Activated CD8-positive, alpha-beta memory T cell treated with anti-CD3 and anti-CD28 coated beads, Interleukin-2, amount 10 ng/mL, durations not matched to agents 7 days and 5 days (primary cell): ENCODE measurements at places on chromosomes 3 and 15. TPM values are rescaled to one million over a fixed set of nuclear protein-coding genes. Genes with fewer than 3 reads are reported as not detected.

Gene RNF111
- 39.7 TPM for total RNA-seq

Gene ABCC5
- 21.2 TPM for total RNA-seq

- no peak for DNase-seq
Measured at GRCh38 chr3:14278799-14279625, 100.4 kb downstream of the LSM3 start.

DNA sequence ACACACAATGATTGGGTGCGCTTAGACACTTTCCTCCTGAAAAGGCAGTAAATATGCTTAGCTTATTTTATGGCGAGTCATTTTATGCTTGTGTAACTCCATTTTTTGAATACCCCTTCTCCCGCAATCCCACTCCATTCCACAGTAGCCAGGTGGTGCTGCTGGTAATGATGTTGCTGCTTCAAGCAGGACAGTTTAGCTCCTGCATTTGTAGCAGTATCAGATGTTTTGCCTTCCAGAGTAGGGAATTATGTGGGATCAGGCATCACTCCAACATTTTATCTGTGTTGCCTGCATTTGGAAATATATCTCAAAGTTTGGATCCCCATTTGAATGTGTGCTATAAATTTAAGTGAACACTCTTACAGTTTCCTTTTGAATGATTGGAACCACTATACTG, 302.1 kb upstream of the SGO1 start:
- no peak for DNase-seq

GRCh38 chr15:86942285-86942684, 862.6 kb downstream of the AGBL1 start:
- DNase-seq, result no peak

DNA sequence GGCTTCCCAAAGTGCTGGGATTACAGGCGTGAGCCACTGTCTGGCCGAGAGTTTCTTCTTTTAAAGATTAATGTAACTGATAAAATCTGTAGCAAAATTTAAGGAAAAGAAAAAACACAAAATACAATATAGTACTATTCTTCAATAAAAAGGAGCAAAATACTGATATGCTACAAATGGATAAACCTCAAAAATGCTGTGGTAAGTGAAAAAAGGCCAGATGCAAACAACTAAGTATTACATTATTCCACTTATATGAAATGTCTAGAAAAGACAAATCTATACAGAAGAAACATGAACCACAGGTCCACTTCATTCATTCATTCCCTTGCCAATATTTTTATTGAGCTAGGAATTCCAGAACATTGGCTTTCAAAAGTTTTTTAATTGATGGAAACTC, 299.5 kb downstream of the CTNNB1 start:
- DNase-seq, result no peak

GRCh38 chr3:150744919-150745211, 18.1 kb downstream of the SIAH2 start:
- DNase-seq, result no peak
